Endodermal cell (in vitro differentiated cells): ENCODE measurements at places on chromosomes 12 and 14. TPM values are rescaled to one million over a fixed set of nuclear protein-coding genes. Genes with fewer than 3 reads are reported as not detected.

The TTC6 gene
- 10.8 and 11.0 TPM in 2 replicates for total RNA-seq

The APOF gene
- not detected in 2 replicates for total RNA-seq

The CAPZA3 gene
- not detected in 2 replicates for total RNA-seq

The TCL1B gene
- 0.93 and 0.95 TPM in 2 replicates for total RNA-seq

The DTX1 gene
- total RNA-seq, result 2.6 and 3.3 TPM in 2 replicates

The GRIN2B gene
- 2.1 to 3.2 TPM (median 2.3 TPM) in 3 replicates for total RNA-seq

The LBHD2 gene
- not detected in 3 replicates for total RNA-seq

The AMN gene
- total RNA-seq, result 1.8 to 2.0 TPM (median 1.9 TPM) in 3 replicates

The JAG2 gene
- 6.4 and 6.8 TPM in 2 replicates for total RNA-seq

The MARK3 gene
- total RNA-seq, result 94.1 and 106 TPM in 2 replicates

The GPRC5D gene
- not detected in 2 replicates for total RNA-seq

The OAS1 gene
- not detected in 2 replicates for total RNA-seq

The TMEM253 gene
- total RNA-seq, result 0.38 and 0.40 TPM in 2 replicates

The SLC25A47 gene
- not detected in 3 replicates for total RNA-seq

The SLC6A13 gene
- 0.59 to 1.5 TPM (median 1.1 TPM) in 3 replicates for total RNA-seq

The CCDC184 gene
- not detected in 2 replicates for total RNA-seq

The KLRC2 gene
- not detected in 2 replicates for total RNA-seq

The TAS2R31 gene
- 5.9 and 12.4 TPM in 2 replicates for total RNA-seq

The PIANP gene
- 5.1 to 7.1 TPM (median 7.0 TPM) in 3 replicates for total RNA-seq

The RPS6KA5 gene
- 2.9 to 5.1 TPM (median 4.3 TPM) in 3 replicates for total RNA-seq

The PDZRN4 gene
- total RNA-seq, result 1.6 and 2.0 TPM in 2 replicates

The ABCD2 gene
- not detected in 3 replicates for total RNA-seq

The RNF31 gene
- total RNA-seq, result 74.8 and 82.9 TPM in 2 replicates

The ACSM4 gene
- 11.4 to 24.2 TPM (median 13.9 TPM) in 3 replicates for total RNA-seq

The COQ10A gene
- 23.2 to 24.0 TPM (median 23.5 TPM) in 3 replicates for total RNA-seq

The VRTN gene
- total RNA-seq, result 43.8 to 65.7 TPM (median 61.8 TPM) in 3 replicates

The CD163 gene
- 11.4 and 11.6 TPM in 2 replicates for total RNA-seq

The PPM1A gene
- total RNA-seq, result 33.2 to 47.2 TPM (median 42.9 TPM) in 3 replicates

The EPYC gene
- total RNA-seq, result not detected in 2 replicates
